ENCODE measurements at places on chromosomes 16 and 17. TPM values are rescaled to one million over a fixed set of nuclear protein-coding genes. Genes with fewer than 3 reads are reported as not detected.

Gene ALOX12B
- not detected for total RNA-seq

Gene ARL5C
- total RNA-seq: not detected

Gene PPM1E
- 1.7 TPM for total RNA-seq

Gene TNFRSF17
- total RNA-seq: not detected

Gene AMDHD2
- 13.4 TPM for total RNA-seq

Gene CA7
- total RNA-seq: not detected

Gene TMEM92
- not detected for total RNA-seq

Gene PLXDC1
- total RNA-seq: 14.1 TPM

Gene KRT24
- total RNA-seq: not detected

Gene GP2
- total RNA-seq: not detected

Gene AXIN2
- total RNA-seq: 20.7 TPM

Gene PRSS36
- total RNA-seq: 2.2 TPM

Gene ABCA10
- total RNA-seq: 6.9 TPM

Gene CD300H
- total RNA-seq: not detected

Gene ACSM2A
- not detected for total RNA-seq

Gene FSCN2
- 0.19 TPM for total RNA-seq

Gene NPIPB2
- total RNA-seq: 1.6 TPM

Gene IRX3
- 42.4 TPM for total RNA-seq

Gene CIAO3
- total RNA-seq: 29.2 TPM

Gene TNP2
- not detected for total RNA-seq

Gene MAP2K6
- total RNA-seq: 2.8 TPM

Gene SUMO2
- 200 TPM for total RNA-seq

Gene MYOCD
- 33.7 TPM for total RNA-seq

Gene MT1M
- total RNA-seq: 5.4 TPM

Gene CACNB1
- total RNA-seq: 4.6 TPM

Gene C17orf75
- 18.3 TPM for total RNA-seq

Gene OTOA
- total RNA-seq: not detected

Gene SGCA
- 135 TPM for total RNA-seq

Gene DPEP2NB
- total RNA-seq: not detected

Gene GAS7
- 72.1 TPM for total RNA-seq

Gene ETV4
- total RNA-seq: 0.24 TPM

Gene CEMP1
- not detected for total RNA-seq

Gene RNF157
- 18.5 TPM for total RNA-seq

Gene IL17C
- not detected for total RNA-seq

Gene KRT36
- total RNA-seq: not detected

Gene GABARAP
- 432 TPM for total RNA-seq

All from Right ventricle myocardium superior (tissue), 1 donor.